ENCODE measurements at places on chromosomes 4 and X. TPM values are rescaled to one million over a fixed set of nuclear protein-coding genes. Genes with fewer than 3 reads are reported as not detected.

GRCh38 chr4:15920723-15921591 lies 17.6 kb downstream of the FGFBP1 start:
- no peak overlapping the region for H3K27ac ChIP-seq
- no peaks in the 10 kb centered on the region for H3K36me3 ChIP-seq
- no peak for DNase-seq

- H3K4me3 ChIP-seq, result no peak overlapping the region
- no peaks in the 10 kb centered on the region for H3K4me1 ChIP-seq
- no peak overlapping the region for H3K27ac ChIP-seq
- H3K36me3 ChIP-seq, result no peaks in the 10 kb centered on the region
- peaks cover 13% of the 10 kb centered on the region for H3K27me3 ChIP-seq
These were observed 153.9 kb downstream of the KDR start for GRCh38 chr4:54971474-54971950.

- no peak overlapping the region for H3K27ac ChIP-seq
- peaks cover 4% of the 10 kb centered on the region for H3K36me3 ChIP-seq
- no peaks in the 10 kb centered on the region for H3K4me1 ChIP-seq
- H3K4me3 ChIP-seq, result no peak overlapping the region
- DNase-seq, result no peak
- H3K27me3 ChIP-seq, result no peaks in the 10 kb centered on the region
These were observed 89.3 kb upstream of the USP38 start for GRCh38 chr4:143095447-143095846.

DNA sequence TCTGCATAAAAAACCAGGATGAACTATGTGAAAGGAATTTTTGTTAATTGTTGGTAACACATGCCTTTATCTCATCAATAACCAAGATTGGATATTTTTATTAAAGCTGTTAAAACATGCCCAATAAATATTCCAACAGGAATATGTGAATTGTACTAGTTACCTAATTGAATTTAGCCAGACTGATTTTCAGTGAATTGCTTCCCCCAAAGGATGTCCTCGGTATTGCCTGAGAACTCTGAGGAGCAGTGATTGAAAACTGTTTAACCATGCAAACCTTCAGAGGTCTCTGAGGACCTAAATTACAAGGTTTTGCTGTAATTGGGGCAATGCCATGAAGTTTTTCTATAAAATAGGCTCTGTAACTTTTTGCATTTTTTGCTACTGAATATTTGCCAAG lies 66.6 kb downstream of the BLTP1 start:
- no peak overlapping the region for H3K27ac ChIP-seq
- no peak for DNase-seq
- H3K4me3 ChIP-seq, result no peak overlapping the region

GRCh38 chrX:136076942-136077341 lies 70.4 kb upstream of the FHL1 start:
- H3K4me3 ChIP-seq, result no peak overlapping the region
- no peak for DNase-seq
- H3K27me3 ChIP-seq, result no peaks in the 10 kb centered on the region
- no peaks in the 10 kb centered on the region for H3K4me1 ChIP-seq

GRCh38 chr4:171924746-171925376 lies 111.7 kb downstream of the GALNTL6 start:
- H3K36me3 ChIP-seq, result no peaks in the 10 kb centered on the region
- peaks cover 5% of the 10 kb centered on the region for H3K4me1 ChIP-seq

- H3K27me3 ChIP-seq, result no peaks in the 10 kb centered on the region
- no peak overlapping the region for H3K4me3 ChIP-seq
- DNase-seq, result no peak
- peaks cover 24% of the 10 kb centered on the region for H3K4me1 ChIP-seq
These were observed 34.7 kb downstream of the SMS start for GRCh38 chrX:21975242-21975641.

DNA sequence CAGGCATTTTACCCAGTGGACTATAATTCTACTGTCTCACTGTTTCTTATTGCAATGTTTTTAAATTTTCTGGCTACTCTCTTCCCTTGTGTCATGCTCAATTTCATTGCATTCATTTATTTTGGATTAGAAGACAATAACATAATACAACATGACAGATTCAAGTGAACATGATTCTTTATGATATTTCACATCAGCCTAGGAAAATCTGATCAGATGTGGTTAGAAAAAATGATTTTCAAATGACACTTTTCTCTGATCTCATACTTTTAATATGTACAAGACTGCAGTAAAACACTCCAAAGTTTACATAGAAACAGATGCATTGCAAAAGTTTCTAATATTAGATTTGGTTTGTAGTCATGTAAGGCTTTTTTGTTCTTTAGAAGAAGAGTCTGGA lies 586.0 kb downstream of the ACTRT1 start:
- no peaks in the 10 kb centered on the region for H3K27me3 ChIP-seq
- DNase-seq, result no peak
- H3K36me3 ChIP-seq, result no peaks in the 10 kb centered on the region
- H3K4me1 ChIP-seq, result peaks cover 7% of the 10 kb centered on the region

- no peak overlapping the region for H3K4me3 ChIP-seq
- no peaks in the 10 kb centered on the region for H3K4me1 ChIP-seq
- no peak overlapping the region for H3K27ac ChIP-seq
- no peaks in the 10 kb centered on the region for H3K27me3 ChIP-seq
- H3K36me3 ChIP-seq, result no peaks in the 10 kb centered on the region
These were observed 14.2 kb upstream of the CPE start for GRCh38 chr4:165364452-165365080.

DNA sequence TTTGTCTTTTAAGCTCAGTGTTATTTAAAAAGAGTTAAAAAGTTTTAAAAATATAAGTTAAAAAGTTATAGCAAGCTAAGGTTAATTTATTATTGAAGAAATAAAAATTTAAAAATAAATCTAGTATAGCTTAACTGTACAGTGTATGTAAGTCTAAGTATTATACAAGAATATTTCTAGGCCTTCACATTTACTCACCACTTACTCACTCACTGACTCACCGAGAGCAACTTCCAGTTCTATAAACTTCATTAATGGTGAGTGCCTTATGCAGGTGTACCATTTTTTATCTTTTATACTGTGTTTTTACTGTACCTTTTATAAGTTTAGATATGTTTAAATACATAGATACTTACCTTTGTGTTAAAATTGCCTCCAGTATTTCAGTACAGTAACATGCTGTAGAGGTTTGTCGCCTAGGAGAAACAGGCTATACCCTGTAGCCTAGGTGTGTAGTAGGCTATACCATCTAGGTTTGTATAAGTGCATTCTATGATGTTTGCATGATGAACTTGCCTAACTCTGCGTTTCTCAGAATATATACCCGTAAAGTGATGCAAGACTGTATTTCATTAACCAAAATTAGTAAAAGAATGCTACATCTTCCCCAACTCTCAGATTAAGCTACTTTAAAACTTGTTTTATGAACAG lies 202.9 kb downstream of the CFAP299 start:
- H3K4me3 ChIP-seq, result no peak overlapping the region
- no peaks in the 10 kb centered on the region for H3K36me3 ChIP-seq

GRCh38 chrX:35150052-35150451 lies 207.5 kb downstream of the FAM47B start:
- no peak overlapping the region for H3K27ac ChIP-seq
- H3K27me3 ChIP-seq, result no peaks in the 10 kb centered on the region
- no peaks in the 10 kb centered on the region for H3K4me1 ChIP-seq
- no peak overlapping the region for H3K4me3 ChIP-seq
- no peak for DNase-seq

- H3K4me3 ChIP-seq, result no peak overlapping the region
- H3K36me3 ChIP-seq, result no peaks in the 10 kb centered on the region
- H3K27me3 ChIP-seq, result no peaks in the 10 kb centered on the region
- no peak for DNase-seq
These were observed 34.4 kb downstream of the SLAIN2 start for GRCh38 chr4:48375651-48376304.

DNA sequence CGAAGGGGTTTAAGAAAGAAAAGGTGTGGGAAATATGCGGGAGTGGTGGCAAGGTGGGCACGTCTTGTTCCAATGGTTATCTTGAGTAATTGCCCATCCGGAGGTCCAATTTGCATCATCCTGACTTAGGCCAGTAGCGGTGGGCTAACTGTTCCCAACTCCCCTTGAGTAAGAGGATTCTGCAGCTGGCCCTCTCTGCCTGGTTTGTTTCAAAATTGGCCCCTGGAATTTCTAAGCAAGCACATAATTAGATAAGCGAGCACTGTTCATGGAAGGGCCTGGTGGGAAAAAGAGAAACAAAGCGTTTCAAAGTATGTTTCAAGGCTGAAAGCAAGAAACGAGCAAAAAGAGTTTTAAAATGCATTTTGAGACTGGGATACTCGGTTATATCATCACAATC lies 198.2 kb downstream of the CEP135 start:
- no peaks in the 10 kb centered on the region for H3K27me3 ChIP-seq
- no peaks in the 10 kb centered on the region for H3K36me3 ChIP-seq
- no peak overlapping the region for H3K27ac ChIP-seq

GRCh38 chr4:71026086-71026485 lies 32.6 kb downstream of the DCK start:
- DNase-seq, result no peak
- H3K27me3 ChIP-seq, result no peaks in the 10 kb centered on the region
- no peaks in the 10 kb centered on the region for H3K4me1 ChIP-seq
- no peak overlapping the region for H3K4me3 ChIP-seq
- no peak overlapping the region for H3K27ac ChIP-seq

DNA sequence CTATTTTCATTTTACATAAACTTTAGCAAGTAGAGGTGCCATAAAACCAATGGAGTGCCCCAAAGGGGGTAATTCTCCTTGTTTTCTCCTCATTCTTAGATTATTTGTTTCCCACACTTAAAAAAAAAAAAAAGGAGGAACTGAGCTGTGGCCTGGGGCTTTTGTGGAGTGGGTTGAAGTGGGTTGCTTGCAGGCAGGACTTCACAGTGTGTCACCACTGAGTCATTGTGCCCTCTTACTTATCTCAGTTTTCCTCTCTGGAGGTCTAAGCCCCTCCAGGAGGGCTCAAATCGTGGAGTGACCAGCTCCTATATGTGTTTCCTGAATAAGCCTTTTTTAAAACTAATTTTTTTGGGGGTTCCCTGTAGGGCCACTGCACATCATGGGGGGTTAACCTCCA lies 69.0 kb downstream of the SLC16A2 start:
- H3K4me3 ChIP-seq, result no peak overlapping the region
- H3K4me1 ChIP-seq, result peaks cover 17% of the 10 kb centered on the region
- H3K27ac ChIP-seq, result no peak overlapping the region
- no peak for DNase-seq

Gene ADGRG4
- not detected for total RNA-seq

Gene BANK1
- total RNA-seq, result 0.44 TPM

Gene PAK3
- 11.9 TPM for total RNA-seq

Gene WDFY3
- total RNA-seq, result 53.5 TPM

Gene GATA1
- not detected for total RNA-seq

Gene PNMA6F
- total RNA-seq, result not detected

All from neural crest cell (in vitro differentiated cells).